Neural crest cell (in vitro differentiated cells): ENCODE measurements at places on chromosomes 3 and 15. TPM values are rescaled to one million over a fixed set of nuclear protein-coding genes. Genes with fewer than 3 reads are reported as not detected.

THRB gene
- total RNA-seq, result 0.65 and 0.77 TPM in 2 replicates

SLC2A2 gene
- not detected in 2 replicates for total RNA-seq

SLC12A1 gene
- 0.16 and 0.20 TPM in 2 replicates for total RNA-seq

GATA2 gene
- total RNA-seq, result 0.30 and 0.52 TPM in 2 replicates

MESP2 gene
- total RNA-seq, result 0.36 and 0.42 TPM in 2 replicates

RBP2 gene
- total RNA-seq, result not detected in 2 replicates

- no peak overlapping the region for H3K27ac ChIP-seq
- no peaks in the 10 kb centered on the region for H3K36me3 ChIP-seq
- DNase-seq, result no peak
- peaks cover 78% of the 10 kb centered on the region for H3K27me3 ChIP-seq
These were observed 64.6 kb downstream of the ZIC4 start for GRCh38 chr3:147341727-147342126.

- no peak overlapping the region for H3K4me3 ChIP-seq
- no peak overlapping the region for H3K27ac ChIP-seq
- DNase-seq, result no peak
- H3K27me3 ChIP-seq, result no peaks in the 10 kb centered on the region
- H3K4me1 ChIP-seq, result peaks cover 2% of the 10 kb centered on the region
These were observed 279.8 kb downstream of the ARPP21 start for GRCh38 chr3:35919160-35919559.

- no peaks in the 10 kb centered on the region for H3K36me3 ChIP-seq
- no peak overlapping the region for H3K4me3 ChIP-seq
- no peaks in the 10 kb centered on the region for H3K27me3 ChIP-seq
- peak; percentile 29 for DNase-seq
- H3K27ac ChIP-seq, result peak overlapping the region; percentile 62
- peaks cover 29% of the 10 kb centered on the region for H3K4me1 ChIP-seq
These were observed 20.6 kb upstream of the FBLN2 start for GRCh38 chr3:13528217-13528867.

GRCh38 chr3:151890721-151891141 lies 17.3 kb downstream of the SUCNR1 start:
- H3K27ac ChIP-seq, result no peak overlapping the region
- DNase-seq, result no peak
- no peaks in the 10 kb centered on the region for H3K27me3 ChIP-seq
- no peaks in the 10 kb centered on the region for H3K4me1 ChIP-seq
- no peak overlapping the region for H3K4me3 ChIP-seq

DNA sequence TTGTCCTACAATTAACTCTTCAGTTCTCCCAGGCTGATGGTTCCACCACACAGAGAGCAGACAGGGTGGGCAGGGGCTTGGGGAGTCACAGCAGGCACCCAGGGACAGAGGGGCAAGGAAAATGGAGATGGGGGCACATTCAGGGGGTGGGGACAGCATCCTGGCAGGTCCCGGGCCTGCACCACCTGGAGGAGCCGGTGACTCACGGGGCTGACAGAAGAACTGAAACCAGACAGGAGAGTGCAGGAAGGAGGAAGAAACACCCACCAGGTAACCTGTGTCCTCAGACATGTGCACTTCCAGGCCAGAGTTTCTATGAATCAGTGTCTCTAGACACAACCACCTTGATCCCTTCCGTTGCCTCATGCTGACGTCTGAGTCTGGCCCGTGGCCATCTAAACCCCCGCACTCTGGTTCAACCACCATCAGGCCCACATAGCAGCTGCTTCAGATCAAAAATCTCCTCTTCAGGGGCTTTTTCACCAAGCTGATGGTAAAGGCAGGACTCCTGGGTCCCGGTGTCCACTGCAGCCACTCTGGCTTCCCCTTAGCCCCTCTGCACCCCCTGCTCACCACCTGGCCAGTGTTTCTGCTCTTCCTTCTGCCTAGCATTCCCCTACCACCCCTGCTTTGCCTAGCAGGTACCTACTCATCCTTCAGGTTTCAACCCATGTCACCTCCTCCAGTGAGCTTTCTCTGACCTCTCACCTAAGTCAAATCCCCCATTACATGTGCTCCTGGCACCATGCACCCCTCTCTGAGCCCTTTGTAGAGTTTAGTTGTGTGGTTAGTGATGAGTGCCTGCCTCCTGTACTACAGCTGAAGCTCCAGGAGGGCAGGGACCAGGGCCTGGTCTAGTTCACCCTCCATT lies 16.5 kb upstream of the CYP11A1 start:
- no peaks in the 10 kb centered on the region for H3K4me1 ChIP-seq
- no peaks in the 10 kb centered on the region for H3K36me3 ChIP-seq
- H3K4me3 ChIP-seq, result no peak overlapping the region
- H3K27me3 ChIP-seq, result peaks cover 2% of the 10 kb centered on the region
- no peak for DNase-seq

DNA sequence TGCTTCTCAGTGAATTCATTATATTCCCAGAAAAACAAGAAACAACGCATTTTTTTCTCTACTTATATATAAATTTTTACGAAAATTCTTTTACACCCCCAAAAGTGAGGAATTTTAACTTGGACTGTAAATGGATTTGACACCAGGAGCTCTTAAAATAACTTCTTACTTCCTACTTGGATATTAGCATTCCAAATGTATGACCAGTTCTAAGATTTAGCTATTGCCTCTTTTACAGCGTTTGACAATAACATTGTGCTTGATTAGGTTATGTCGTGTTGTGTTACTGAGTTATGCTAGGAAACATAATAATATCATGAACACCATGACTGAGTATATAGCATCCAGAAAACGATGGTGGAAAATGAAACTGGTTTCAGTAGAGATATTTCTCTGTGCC lies 177.0 kb downstream of the CNTN6 start:
- no peak overlapping the region for H3K4me3 ChIP-seq
- DNase-seq, result no peak
- H3K27me3 ChIP-seq, result no peaks in the 10 kb centered on the region

DNA sequence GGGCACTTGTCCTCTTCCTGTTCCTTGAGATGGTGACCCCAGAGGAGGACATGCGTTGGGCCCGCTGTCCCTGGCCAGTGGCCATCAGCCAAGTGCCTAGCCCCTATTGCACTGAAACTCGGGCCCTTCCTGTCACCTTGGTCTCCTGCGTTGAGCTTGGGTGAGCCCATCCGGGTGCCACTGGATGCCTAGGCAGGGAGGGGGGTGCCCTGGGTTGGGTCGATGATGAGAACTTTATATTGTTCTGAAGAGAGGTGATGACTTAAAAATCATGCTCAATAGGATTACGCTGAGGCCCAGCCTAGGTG lies 221.8 kb downstream of the SNRPN start:
- peaks cover 3% of the 10 kb centered on the region for H3K36me3 ChIP-seq
- H3K27me3 ChIP-seq, result no peaks in the 10 kb centered on the region
- H3K27ac ChIP-seq, result no peak overlapping the region
- H3K4me1 ChIP-seq, result no peaks in the 10 kb centered on the region
- no peak overlapping the region for H3K4me3 ChIP-seq
- no peak for DNase-seq

- H3K27ac ChIP-seq, result peak overlapping the region; percentile 43
- H3K4me1 ChIP-seq, result peaks cover 31% of the 10 kb centered on the region
- no peak overlapping the region for H3K4me3 ChIP-seq
- H3K27me3 ChIP-seq, result no peaks in the 10 kb centered on the region
- no peaks in the 10 kb centered on the region for H3K36me3 ChIP-seq
- DNase-seq, result no peak
These were observed 24.0 kb upstream of the LIPC start for GRCh38 chr15:58407778-58408177.

DNA sequence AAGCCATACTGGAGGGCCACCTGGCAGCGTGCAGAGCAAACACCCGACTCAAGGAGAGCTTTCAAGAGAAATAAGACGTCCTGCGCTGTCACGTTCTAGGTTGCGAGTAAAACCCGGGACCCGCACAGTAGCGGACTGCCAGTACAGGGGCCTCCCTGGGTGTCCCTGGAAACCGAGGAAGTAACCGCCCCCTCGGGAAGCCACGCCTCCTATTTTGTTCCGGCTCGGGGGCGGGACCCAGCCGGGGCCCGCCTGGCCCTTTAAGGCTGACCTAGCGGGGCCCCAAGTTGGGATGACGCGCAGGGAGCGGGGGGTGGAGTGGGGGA lies 218 bp upstream of the MAPKAPK3 start:
- peak overlapping the region; percentile 93 for H3K4me3 ChIP-seq
- no peak overlapping the region for H3K27ac ChIP-seq
- peaks cover 9% of the 10 kb centered on the region for H3K27me3 ChIP-seq
- DNase-seq, result peak; percentile 91
- H3K4me1 ChIP-seq, result peaks cover 29% of the 10 kb centered on the region

DNA sequence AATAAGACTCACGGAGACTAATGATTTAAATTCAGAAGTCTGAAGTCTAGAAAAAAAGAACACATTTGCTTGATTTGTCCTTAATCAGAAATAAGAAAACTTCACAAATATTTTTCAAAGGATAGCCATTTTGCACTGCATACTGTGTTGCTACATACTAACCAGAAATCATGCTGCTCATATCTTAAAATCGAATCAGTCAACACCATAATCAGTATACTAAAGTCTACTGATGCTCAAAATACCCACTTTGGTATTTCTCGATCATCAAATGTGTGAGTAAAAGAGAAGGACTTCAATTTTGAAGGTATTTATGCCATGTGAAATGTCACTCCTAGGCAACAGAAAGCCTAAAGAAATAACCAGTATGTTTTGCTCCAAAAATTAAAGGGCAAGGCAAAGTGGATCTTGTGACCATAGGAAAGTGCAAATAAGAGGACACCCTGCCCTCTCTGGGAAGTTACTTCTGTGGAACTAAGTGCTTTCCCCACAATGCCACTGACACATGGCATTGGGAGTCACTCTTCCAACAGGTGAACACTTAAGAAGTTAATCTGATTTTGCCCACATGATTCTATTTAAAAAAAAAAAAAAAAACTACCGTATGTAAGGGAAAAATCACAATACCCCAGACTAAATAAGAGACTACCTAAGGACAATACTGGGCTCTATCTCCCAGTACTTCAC lies 2.7 kb downstream of the LRIG1 start:
- peaks cover 77% of the 10 kb centered on the region for H3K4me1 ChIP-seq
- H3K36me3 ChIP-seq, result no peaks in the 10 kb centered on the region
- H3K4me3 ChIP-seq, result peak overlapping the region; percentile 97
- peaks cover 2% of the 10 kb centered on the region for H3K27me3 ChIP-seq
- no peak overlapping the region for H3K27ac ChIP-seq

DNA sequence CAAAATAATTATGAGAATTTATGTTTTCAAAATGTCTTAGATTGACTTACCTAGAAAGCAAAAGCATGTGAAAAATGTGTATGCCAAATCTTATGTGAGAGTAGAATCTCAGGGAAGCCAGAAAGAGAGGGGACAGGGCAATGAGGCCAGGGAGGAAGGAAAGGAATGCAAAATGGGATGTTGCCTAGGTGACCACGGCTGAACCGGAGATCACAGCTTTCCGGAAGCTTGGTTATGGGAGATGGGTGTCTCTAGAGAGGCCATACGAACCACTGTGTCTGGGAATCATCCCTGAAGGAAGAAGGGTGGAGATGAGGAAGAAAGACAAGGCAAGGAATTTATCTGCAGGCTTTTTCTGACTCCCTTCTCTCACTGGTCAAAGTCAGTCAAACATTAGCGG lies 76.0 kb downstream of the SUCLG2 start:
- H3K27ac ChIP-seq, result peak overlapping the region; percentile 59
- no peak overlapping the region for H3K4me3 ChIP-seq
- no peaks in the 10 kb centered on the region for H3K27me3 ChIP-seq
- H3K36me3 ChIP-seq, result peaks cover 16% of the 10 kb centered on the region
- DNase-seq, result no peak

DNA sequence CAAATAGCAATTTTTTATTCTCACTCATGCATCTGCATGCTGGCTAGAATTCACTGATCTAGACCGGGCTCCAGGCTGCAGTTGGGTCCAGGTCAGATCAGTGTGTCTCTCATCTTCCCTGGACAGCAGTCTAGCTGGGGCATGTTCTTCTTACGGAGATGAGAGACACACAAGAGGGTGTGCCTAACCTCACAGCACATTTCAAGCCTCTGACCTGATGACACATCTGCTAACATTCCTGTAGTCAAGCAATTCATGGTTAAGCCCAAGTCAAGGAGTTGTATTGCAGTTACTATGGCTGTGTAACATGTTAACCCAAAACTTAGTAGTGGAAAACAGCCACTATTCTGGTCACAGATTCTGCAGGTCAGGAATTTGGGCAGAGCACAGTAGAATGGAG lies 13.1 kb downstream of the BSN start:
- H3K27ac ChIP-seq, result no peak overlapping the region
- no peak overlapping the region for H3K4me3 ChIP-seq
- DNase-seq, result no peak
- no peaks in the 10 kb centered on the region for H3K36me3 ChIP-seq

GRCh38 chr3:100149713-100150415 lies 35.6 kb upstream of the FILIP1L start:
- DNase-seq, result no peak
- H3K36me3 ChIP-seq, result peaks cover 23% of the 10 kb centered on the region
- H3K4me3 ChIP-seq, result no peak overlapping the region
- H3K27me3 ChIP-seq, result no peaks in the 10 kb centered on the region

GRCh38 chr15:65916041-65916663 lies 46.9 kb downstream of the RAB11A start:
- H3K4me3 ChIP-seq, result no peak overlapping the region
- H3K27me3 ChIP-seq, result no peaks in the 10 kb centered on the region
- H3K36me3 ChIP-seq, result no peaks in the 10 kb centered on the region
- peak overlapping the region; percentile 81 for H3K27ac ChIP-seq
- H3K4me1 ChIP-seq, result peaks cover 6% of the 10 kb centered on the region

DNA sequence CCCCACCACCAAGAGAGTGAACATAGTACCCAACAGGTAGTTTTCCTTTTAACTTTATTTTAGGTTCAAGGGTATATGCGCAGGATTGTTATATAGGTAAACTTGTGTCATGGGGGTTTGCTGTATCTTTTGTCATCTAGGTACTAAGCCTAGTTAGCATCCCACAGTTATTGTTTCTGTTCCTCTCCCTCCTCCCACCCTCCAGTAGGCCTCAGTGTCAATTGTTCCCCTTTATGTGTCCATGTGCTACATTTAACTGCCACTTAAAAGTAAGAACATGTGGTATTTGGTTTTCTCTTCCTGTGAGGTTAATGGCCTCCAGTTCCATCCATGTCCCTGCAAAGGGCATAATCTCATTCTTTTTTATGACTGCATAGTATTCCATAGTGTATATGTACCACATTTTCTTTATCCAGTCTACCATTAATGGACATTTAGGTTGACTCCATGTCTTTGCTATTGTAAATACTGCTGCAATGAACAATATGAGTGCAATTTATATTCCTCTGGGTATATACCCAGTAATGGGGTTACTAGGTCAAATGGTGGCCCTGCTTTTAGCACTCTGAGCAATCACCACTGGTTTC lies 66.2 kb downstream of the ST3GAL6 start:
- DNase-seq, result no peak
- H3K27ac ChIP-seq, result no peak overlapping the region
- H3K36me3 ChIP-seq, result peaks cover 40% of the 10 kb centered on the region
- H3K27me3 ChIP-seq, result no peaks in the 10 kb centered on the region
- H3K4me1 ChIP-seq, result peaks cover 11% of the 10 kb centered on the region
- no peak overlapping the region for H3K4me3 ChIP-seq
